ENCODE measurements at places on chromosomes 2 and 18.

DNA sequence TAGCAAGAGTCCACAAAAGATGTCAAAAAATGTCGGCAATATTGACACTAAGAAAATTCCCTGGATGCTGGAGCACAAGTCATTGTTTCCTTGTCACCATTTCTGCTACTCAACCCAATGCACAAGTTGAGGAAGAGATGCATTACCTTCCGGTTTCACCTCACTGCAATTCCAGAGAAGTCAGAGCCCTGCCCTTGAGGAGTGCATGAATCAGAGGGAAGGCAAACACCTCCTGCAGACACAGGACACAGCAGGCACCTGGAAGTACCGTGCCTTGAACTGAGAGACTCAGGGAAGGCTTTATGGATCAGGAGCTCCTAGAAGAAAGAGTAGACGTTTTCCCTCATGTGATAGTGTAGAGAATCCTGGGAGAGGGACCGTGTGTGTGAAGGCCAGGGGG lies 62.7 kb upstream of the ARL4C start:
- no peak for DNase-seq

DNA sequence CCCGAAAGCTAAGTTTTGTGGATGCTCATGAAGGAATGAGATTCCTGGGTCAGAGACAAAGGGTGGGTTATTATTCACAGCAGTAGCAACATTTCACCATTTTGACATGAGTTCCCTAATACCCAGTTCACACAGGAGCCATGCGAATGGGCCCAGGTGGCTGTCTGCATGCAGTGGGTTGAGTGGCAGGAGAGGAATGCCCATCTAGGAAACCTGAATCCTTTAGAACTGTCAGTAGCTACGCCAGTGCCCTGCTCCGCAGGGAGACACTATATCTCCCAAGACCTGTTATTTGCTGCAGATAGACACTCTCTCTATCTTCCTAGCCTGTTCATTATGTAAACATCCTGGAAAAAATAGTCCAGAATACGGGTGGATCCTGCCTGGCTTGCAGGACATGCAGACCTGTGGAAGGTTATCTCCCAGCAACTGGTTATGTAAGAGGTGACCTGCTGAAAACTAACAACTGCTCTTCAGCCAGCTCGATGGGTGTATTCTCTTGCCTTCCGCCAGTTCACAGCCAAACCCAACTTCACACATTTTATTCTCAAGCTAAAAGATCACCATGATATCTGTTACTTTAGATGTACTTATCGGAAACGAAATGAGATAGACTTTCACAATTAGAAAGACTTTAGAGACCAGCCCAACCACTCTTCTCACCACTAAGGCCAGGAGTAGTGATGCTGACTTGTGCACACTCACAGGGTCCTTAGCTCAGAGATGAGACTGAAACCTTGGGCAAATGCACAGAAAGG lies 59.1 kb downstream of the MBP start:
- no peak for DNase-seq

DNA sequence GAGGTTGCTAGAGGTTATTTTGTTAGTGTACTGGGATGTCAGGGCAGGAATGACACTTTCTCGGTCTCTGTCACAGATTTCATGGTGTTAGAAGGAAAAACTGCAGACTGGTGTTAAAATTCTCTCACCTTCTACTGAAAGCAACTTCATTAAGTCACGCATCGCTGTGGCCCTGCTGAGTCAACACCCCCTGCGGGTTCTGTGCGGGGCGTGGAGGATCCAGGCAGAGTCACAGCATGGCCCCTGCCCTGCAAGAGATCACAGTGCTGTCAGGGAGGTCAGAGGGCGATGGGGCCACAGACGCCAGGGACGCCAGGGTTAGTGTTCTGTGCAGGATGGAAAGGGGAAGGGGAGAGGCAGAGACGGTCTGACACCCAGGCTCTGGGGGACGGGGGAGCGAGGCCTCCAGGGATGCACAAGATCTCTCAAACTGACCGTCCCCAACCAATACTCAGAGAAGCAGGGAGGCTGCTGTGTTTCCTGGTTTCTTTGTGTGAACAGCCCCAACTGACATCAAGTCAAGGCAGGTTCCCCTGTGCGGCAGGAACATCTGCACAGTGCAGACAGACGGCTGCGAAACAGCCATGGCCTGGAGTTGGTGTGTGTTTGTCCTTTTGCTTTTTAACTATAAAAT lies 354.9 kb upstream of the SALL3 start:
- DNase-seq: no peak

DNA sequence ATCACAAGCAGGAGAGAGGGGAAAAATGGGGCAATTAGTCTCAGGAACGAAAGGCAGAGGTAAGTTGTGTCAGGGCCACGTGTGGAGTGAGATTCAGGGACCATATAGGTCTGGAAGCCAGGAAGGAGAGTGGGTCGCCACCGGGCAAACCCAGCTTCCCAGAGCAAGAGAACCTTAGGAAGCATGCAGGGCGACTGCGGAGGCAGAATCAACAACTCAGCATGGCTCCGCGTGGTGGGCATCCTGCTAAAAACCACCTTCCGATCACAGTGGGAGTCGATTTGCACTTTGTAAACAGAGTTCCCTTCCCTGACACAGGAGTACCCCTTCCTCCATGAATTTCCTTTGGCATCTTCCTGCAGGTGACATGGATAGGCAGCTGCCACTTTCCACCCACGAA lies 114.6 kb downstream of the TTC32 start:
- DNase-seq: no peak
